ENCODE measurements at places on chromosomes 6 and 20. TPM values are rescaled to one million over a fixed set of nuclear protein-coding genes. Genes with fewer than 3 reads are reported as not detected.

DNA sequence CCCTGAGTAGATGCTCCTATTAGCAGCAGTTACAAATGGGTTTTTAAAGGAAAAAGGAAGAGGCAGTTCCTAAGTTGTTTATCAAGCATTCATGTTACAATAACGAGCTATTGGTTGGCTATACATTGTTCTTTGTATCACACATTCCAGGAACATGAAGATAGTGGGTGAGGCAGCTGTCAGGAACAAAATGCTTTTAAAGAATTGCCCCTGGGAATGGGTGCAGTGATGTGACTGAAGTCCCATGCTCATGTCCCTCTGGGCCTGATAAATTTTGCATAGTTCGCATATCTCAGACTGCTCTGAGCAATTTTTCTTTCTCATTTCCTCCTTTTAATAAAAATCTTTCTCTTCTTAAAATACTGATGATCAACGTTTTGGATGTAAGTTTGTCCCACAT, 3.7 kb downstream of the ENPP1 start:
- DNase-seq, result no peak
- no peak overlapping the region for H3K27ac ChIP-seq
- H3K4me3 ChIP-seq, result no peak overlapping the region
- peaks cover 12% of the 10 kb centered on the region for H3K4me1 ChIP-seq
- peaks cover 29% of the 10 kb centered on the region for H3K27me3 ChIP-seq

Gene BRD2
- total RNA-seq, result 197 TPM

- H3K27ac ChIP-seq, result no peak overlapping the region
- DNase-seq, result no peak
- H3K36me3 ChIP-seq, result no peaks in the 10 kb centered on the region
- H3K27me3 ChIP-seq, result no peaks in the 10 kb centered on the region
Observed at GRCh38 chr6:3355011-3355357, 96.2 kb downstream of the PSMG4 start.

GRCh38 chr6:12185081-12185673, 105.0 kb upstream of the EDN1 start:
- no peaks in the 10 kb centered on the region for H3K27me3 ChIP-seq
- no peak for DNase-seq
- H3K4me3 ChIP-seq, result no peak overlapping the region
- H3K27ac ChIP-seq, result no peak overlapping the region

DNA sequence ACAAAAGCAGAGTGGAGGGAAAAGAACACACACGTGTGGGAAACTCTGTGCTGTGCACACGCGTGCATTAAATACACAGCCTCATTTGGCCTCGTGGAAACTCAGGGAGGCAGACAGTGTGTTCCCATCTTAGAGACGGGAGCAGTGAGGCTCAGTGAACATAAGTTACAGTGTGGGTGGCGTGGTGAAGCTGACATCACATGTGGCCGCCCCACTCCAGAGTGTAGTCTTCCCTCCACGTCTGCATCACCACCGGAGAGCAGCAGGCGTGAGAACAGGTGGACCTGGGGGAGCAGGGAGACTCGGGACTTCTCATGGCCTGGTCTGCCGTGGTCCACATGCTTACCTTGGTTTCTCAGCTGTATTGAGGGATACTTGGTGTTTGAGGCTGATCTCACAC, 51.7 kb downstream of the THBS2 start:
- H3K4me3 ChIP-seq, result no peak overlapping the region
- no peaks in the 10 kb centered on the region for H3K27me3 ChIP-seq
- no peak overlapping the region for H3K27ac ChIP-seq
- no peaks in the 10 kb centered on the region for H3K4me1 ChIP-seq

DNA sequence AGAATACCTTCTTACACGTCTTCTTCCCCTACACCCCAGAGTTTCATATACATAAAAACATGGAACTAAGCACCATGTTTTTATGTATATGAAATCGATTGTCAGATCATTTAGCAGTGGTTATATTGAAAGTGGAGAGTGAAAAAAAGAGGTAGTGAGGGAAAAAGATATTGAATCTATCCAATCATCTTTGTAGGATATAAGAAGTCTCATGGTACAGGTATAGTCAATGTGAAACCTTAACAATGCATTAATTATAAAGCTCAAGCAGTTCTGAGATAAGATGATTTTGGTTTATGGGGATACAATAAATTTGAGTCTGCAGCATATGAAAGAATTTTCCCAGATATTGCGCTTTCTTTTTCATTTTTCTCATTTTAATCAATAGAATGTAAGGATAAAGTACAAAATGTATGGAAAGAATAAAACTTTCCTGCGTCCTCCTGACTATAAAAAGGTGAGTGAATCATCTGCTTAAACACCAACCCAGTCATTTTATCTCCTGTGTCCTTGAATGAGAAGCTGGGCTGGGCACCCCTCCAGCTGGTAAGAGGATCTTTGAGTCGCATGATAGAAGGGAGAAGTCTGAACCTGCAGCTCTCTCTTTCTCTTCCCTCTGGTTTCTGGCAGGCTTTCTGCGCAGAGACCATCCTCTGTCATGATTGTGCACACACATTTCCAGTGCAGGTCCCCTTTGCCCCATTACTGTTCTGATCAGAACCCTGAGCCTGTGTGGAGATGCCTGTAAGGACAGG, 28.1 kb upstream of the AKIRIN2 start:
- H3K36me3 ChIP-seq, result no peaks in the 10 kb centered on the region
- H3K4me1 ChIP-seq, result peaks cover 30% of the 10 kb centered on the region
- H3K27ac ChIP-seq, result no peak overlapping the region

- no peaks in the 10 kb centered on the region for H3K27me3 ChIP-seq
- no peak overlapping the region for H3K4me3 ChIP-seq
- no peaks in the 10 kb centered on the region for H3K36me3 ChIP-seq
- DNase-seq, result no peak
Observed at GRCh38 chr6:134080171-134080795, 27.9 kb upstream of the SLC2A12 start.

Gene PTCRA
- not detected for total RNA-seq

Gene FAM184A
- total RNA-seq, result 13.5 TPM

Gene BPIFB1
- total RNA-seq, result not detected

GRCh38 chr20:25318471-25319240, 70.8 kb downstream of the PYGB start:
- peaks cover 4% of the 10 kb centered on the region for H3K36me3 ChIP-seq
- peaks cover 3% of the 10 kb centered on the region for H3K4me1 ChIP-seq
- no peaks in the 10 kb centered on the region for H3K27me3 ChIP-seq
- H3K27ac ChIP-seq, result no peak overlapping the region
- no peak for DNase-seq
- no peak overlapping the region for H3K4me3 ChIP-seq

DNA sequence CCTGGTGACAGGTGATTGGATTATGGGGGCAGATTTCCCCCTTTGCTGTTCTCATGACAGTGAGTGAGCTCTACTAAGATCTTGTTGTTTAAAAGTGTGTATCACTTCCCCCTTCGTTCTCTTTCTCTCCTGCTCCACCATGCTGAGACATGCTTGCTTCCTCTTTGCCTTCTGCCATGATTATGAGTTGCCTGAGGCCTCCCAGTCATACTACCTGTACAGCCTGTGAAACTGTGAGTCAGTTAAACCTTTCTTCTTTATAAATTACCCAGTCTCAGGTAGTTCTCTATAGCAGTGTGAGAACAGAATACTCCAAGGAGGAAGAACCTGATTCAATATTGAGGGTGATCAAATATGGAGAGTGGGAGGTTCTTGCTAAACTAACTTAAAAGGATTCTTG, 724.9 kb downstream of the DOK5 start:
- no peak overlapping the region for H3K4me3 ChIP-seq
- no peaks in the 10 kb centered on the region for H3K4me1 ChIP-seq

DNA sequence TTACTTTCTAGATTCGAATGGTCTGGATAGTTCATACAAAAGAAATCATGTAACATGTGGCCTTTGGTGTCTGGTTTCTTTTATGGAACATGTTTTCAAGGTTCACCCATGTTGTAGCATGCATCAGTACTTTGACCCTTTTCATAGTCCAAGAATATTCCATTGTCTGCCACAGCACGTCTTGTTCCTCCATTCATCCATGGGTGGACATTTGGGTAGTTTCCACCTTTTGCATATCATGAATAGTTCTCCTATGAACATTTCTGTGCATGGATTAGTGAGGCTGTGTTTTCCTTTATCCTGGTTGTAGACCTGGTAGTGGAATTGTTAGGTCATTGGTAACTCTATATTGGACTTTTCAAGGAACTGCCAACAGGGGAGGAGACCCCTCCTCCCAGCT, 31.7 kb downstream of the GSTA3 start:
- peaks cover 2% of the 10 kb centered on the region for H3K27me3 ChIP-seq
- H3K36me3 ChIP-seq, result no peaks in the 10 kb centered on the region
- no peak overlapping the region for H3K27ac ChIP-seq

DNA sequence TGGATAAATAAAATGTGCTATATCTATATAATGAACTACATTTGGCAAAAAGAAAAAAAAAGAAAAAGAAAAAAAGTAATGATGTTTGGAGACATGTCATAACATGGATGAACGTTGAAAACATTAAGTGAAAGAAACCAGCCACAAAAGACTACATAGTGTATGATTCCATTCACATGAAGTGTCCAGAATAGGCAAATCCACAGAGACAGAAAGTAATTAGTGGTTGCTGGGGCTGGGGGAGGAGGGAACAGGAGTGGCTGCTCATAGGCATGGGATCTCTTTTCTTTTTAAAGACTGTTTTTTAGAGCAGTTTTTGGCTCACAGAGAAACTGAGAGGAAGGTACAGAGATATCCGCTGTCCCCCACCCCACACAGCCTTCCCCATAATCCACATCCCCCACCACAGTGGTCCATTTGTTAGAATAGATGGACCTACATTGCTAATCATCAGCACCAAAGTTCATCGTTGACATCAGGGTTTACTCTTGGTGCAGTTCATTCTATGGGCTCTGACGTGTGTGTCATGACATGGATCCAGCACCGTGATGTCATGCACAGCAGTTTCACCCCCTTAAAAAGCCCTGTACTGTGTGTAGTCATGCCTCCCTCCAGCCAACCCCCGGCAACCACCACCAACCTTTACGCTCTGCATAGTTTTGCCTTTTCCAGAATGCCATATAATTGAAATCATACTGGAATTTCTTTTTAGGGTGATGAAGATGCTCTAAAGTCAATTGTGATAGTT, 240.9 kb upstream of the RREB1 start:
- H3K4me1 ChIP-seq, result no peaks in the 10 kb centered on the region
- H3K27ac ChIP-seq, result no peak overlapping the region
- H3K27me3 ChIP-seq, result no peaks in the 10 kb centered on the region
- DNase-seq, result no peak

- H3K27me3 ChIP-seq, result no peaks in the 10 kb centered on the region
- H3K4me3 ChIP-seq, result no peak overlapping the region
- H3K4me1 ChIP-seq, result no peaks in the 10 kb centered on the region
Observed at GRCh38 chr20:14992153-14992552, 654.7 kb upstream of the FLRT3 start.

Gene KATNA1
- total RNA-seq, result 18.2 TPM

- H3K27ac ChIP-seq, result no peak overlapping the region
- H3K27me3 ChIP-seq, result peaks cover 3% of the 10 kb centered on the region
- no peaks in the 10 kb centered on the region for H3K36me3 ChIP-seq
- no peaks in the 10 kb centered on the region for H3K4me1 ChIP-seq
- no peak overlapping the region for H3K4me3 ChIP-seq
Observed at GRCh38 chr6:40409716-40410397, 177.3 kb downstream of the LRFN2 start.

DNA sequence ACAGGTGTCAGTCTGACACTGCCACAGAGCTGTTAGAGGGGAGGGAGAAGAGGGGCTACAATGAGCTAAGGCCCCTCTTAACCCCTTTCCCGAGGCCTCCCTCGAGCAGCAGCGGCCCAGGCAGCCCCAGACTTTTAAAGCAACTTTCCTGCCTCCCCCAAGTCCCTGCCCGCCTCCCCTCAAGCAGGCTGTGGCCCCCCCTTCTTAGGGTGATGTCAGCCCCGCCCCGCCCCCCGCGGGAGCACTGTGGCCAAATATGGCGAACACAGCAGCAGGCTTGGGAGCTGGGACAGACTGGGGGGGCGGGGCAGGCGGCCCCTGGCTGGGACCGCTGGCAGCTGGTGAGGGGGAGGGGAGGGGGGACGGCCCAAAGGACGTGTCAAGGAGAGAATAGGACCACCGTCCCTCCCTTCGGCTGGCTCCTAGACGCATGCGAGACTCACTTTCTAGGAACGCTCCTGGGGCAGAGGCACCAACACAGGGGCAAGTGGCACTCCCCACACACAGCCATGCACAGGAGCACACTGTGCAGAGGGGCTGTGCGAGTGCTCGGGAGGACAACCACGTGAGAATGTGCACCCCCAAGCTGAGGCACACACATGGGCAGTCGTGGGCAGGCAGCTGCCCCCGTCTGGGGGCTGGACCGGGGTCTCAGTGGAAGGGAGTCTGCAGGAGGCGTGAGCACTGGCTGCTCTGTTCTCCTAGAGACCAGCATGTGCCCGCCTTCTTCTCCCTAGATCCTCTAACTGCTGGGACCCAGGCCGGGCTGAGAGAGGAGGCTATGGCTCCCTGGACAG, 6.7 kb downstream of the TEAD3 start:
- no peak overlapping the region for H3K27ac ChIP-seq
- H3K4me3 ChIP-seq, result no peak overlapping the region
- DNase-seq, result no peak
- no peaks in the 10 kb centered on the region for H3K27me3 ChIP-seq
- peaks cover 11% of the 10 kb centered on the region for H3K4me1 ChIP-seq

Gene BEND3
- total RNA-seq, result 2.6 TPM

- H3K27me3 ChIP-seq, result peaks cover 14% of the 10 kb centered on the region
- no peak overlapping the region for H3K27ac ChIP-seq
- peaks cover 11% of the 10 kb centered on the region for H3K4me1 ChIP-seq
- H3K4me3 ChIP-seq, result no peak overlapping the region
- no peak for DNase-seq
Observed at GRCh38 chr20:34311118-34312023, 8.2 kb upstream of the AHCY start.

DNA sequence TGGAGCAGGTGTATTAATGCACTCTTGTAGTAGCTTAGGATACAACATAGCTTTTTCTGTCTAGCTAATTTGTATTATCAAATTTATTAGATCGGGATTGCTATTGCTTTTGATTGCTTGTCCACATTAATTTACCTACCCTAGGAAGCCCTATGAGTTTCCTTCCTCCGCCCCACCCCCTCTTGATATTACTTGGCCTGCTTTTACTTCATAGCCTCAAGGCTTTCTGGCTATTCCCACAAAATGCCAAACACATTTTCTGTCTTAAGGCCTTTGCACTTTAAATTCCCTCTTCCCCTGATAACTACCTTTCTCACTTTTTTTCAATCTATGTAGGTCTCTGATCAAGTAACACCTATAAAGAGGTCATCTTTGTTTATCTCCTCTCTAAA, 99.1 kb upstream of the PRSS16 start:
- peak overlapping the region; percentile 55 for H3K27ac ChIP-seq
- DNase-seq, result no peak

DNA sequence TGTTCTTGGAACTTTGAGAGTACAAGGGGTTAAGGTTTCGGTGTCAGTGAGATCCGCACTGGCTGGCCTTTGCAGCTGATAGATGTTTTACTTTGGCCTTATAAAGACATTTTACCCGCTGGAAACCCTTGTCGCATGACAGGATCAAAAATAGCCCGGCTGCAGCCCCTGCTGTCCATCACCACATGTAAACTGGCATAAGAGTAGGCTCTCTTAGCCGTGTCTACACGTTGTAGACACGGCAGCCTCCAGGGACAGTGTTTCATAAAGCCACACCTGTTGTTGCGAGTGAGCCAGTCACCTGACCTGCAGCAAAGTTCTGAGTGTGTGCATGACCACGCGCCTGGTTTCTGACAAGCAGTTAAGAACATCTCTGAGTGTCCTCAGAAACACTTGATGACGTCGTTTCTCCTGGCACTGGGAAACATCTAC, 8.5 kb downstream of the RBM24 start:
- H3K4me1 ChIP-seq, result no peaks in the 10 kb centered on the region
- DNase-seq, result no peak
- H3K36me3 ChIP-seq, result no peaks in the 10 kb centered on the region
